Activated T-helper 1 cell treated with anti-CD3 and anti-CD28 coated beads, Interleukin-2, amount 50 U/mL, for 16 hours (primary cell): ENCODE measurements at places on chromosomes 12 and 14.

DNA sequence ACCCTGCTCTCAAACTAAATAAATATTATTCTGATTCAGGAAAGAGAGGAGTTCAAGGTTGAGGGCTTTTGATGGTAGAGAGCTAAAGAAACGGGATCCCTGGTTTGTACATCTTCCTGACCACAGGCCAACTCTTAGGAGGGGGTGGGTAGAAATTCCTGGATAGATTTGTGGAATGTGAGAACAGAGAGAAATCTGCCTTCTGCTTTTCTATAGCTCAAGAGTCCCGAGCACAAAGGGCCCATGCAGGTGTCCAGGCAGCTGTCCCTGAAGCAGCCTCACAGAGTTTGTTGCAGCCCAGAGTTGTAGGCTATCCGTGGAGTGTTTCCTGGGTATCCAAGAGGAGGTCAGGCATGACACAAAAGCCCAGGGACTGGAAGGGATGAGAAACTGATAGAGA lies 198.6 kb downstream of the BCAT1 start:
- no peak for DNase-seq

- no peak for DNase-seq
Measured at GRCh38 chr14:24574206-24574774, 1.8 kb downstream of the CTSG start.

- no peak for DNase-seq
Measured at GRCh38 chr12:107847430-107847829, 72.9 kb downstream of the ASCL4 start.

- no peak for DNase-seq
Measured at GRCh38 chr14:99541677-99542470, 60.7 kb downstream of the CCNK start.

- no peak for DNase-seq
Measured at GRCh38 chr12:93426412-93426805, 15.3 kb downstream of the UBE2N start.

- no peak for DNase-seq
Measured at GRCh38 chr12:52926596-52927234, 21.8 kb upstream of the KRT8 start.

- DNase-seq = no peak
Measured at GRCh38 chr12:124396544-124397398, 101.9 kb downstream of the RFLNA start.
